ENCODE measurements at places on chromosomes 5 and 9.

DNA sequence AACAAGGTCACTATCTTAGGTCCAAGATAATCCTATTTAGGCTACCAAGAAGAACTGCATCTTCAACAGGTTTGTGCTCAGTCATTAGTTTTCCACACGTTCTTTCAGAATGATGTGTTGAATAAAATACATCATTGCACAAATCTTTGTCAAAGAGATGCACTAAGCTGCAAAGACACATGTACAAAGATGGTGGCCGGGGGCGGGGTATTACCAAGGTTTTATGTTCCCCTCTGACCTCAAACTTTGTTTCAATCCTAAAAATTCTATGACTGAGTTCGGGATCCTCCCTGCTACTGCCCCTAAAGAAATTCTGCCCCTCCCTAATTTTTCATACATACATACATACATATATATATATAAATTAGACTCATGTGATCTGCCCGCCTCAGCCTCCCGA lies 14.2 kb downstream of the HSPA9 start:
- DNase-seq = no peak

- peak; percentile 63 for DNase-seq
Measured at GRCh38 chr5:139669662-139670368, 21.7 kb downstream of the CXXC5 start.

GRCh38 chr5:96924016-96924443 lies 11.8 kb upstream of the LNPEP start:
- peak; percentile 23 for DNase-seq

DNA sequence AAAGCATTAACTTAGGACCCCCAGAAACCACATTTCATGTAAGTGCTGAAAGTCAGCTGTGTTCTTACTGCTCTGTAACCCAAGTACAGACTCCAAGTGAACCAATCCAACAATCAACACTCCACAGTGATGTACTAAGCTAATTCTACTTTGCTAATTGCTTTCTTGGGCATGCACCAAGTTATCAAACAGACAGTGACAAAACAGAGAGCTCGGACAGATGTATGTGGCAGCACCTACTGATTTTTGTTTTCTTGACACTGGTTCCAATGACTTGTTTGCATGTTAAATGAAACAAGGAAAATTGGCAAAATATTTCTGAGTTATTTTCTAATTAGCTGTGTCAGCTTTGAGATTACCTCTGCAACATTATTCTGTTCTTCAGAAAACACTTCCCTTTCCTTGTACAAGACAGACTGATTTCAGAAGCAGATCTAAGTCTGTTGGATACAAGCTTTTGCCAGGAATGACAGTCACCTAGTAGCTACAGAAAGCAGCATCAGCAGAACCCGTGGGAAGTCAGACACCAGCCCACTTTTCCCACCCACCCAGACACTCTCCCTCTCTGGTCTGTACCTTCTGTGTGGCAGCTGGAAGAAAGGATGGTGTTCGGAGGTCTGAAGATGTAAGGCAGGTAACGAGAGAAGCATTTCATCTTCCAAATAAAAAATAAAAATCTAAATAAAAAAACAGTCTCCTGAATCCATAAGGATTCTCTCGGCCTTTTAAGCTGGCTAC lies 176.7 kb upstream of the PPP2R2B start:
- DNase-seq = no peak

DNA sequence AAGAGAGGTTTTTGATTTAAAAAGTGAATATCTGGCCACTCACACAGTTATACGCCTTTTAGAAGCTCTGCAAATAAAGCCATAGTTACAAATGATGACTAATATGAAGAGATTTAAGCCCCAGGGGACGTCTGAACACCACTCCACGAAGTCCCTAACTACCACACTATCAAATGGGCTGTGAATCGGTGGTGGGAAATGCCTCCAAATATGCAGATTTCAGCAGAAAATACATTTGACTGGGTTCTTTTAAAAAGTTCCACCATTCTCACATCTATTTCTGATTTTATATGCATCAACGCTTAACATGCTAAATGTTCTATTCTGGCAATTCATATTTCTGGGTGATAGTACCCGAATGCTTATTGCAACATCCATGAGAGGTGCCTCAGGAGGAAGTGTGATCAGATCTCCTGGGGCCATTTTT lies 22.5 kb downstream of the TICAM2 start:
- DNase-seq = peak; percentile 38

GRCh38 chr5:100787648-100788047 lies 115.4 kb downstream of the ST8SIA4 start:
- no peak for DNase-seq

- DNase-seq = no peak
Measured at GRCh38 chr9:129745200-129745599, 7.6 kb downstream of the PTGES start.

DNA sequence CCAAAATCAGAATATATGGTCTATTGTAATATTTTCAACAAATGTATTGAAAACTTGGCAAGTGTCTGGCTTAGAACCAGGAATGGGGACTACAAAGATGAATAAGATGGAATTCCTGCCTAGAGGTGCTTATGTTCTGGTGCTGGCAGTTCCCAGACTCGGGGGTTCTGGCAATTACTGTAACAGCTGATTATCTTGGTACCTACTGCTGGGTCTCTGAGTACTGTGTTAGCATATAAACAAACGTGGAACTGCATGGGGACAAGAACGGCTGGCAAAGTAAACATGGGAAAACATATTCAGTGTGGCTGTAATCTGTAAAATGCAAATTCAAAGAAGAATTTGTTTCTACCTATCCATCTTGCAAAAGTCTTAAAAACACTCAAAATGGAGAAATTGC lies 89.9 kb downstream of the SLC24A2 start:
- DNase-seq = no peak

GRCh38 chr5:57569601-57570000 lies 87.0 kb upstream of the ACTBL2 start:
- no peak for DNase-seq
